ENCODE measurements at places on chromosomes 16 and 17.
A peak's percentile ranks its signal among the peaks of the same experiment; 100 is the strongest.

DNA sequence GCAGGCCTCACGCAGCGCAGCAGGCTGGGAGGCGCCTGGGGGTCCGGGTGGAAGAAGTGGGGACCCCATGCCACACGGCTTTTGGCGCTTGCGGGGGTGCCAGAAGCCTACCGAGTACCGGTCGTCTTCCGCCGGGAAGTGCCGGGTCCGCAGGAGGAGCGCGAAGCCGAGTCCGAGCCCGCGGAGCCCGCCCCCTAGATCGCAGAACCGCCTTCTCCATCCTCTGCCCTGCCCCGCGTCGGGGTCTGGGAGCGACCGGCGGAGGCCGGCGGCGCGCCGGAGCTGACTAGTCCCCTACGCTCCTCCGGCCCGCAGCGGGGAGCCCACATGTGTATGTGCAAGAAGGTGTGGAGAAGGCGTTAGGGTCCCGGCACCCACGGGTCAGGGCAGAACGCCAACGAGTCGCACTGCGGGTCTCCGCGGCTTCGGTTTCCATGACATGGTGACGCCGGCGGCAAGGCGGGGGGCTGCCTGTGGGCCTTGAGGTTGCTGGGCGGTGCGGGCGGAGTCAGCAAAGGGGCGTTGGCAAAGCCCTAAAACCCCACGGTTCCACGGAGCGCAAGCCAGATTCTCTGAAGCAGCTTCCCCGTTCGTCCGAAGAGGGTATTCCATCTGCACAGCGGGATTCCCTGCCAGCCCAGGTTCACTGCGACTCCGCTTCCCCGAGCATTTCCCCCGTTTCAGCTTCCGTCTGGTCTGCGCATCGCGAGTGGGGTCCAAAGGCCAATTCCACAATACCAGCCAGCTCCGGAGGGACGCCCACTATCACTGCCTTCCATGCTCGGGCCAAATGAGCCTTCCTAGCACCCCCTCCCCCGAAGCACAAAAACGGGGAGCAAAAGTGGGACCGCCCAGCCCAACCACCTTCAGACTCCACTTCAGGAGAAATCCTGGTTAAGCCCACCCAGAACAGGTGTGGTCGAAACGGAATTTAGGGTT, 2.3 kb upstream of the LHX1 start:
- DNase-seq, result peak; percentile 17

GRCh38 chr16:49964973-49965372, 60.1 kb upstream of the CNEP1R1 start:
- DNase-seq, result no peak

- peak; percentile 40 for DNase-seq
These were observed 261.8 kb downstream of the CDH13 start for GRCh38 chr16:82888591-82889001.

DNA sequence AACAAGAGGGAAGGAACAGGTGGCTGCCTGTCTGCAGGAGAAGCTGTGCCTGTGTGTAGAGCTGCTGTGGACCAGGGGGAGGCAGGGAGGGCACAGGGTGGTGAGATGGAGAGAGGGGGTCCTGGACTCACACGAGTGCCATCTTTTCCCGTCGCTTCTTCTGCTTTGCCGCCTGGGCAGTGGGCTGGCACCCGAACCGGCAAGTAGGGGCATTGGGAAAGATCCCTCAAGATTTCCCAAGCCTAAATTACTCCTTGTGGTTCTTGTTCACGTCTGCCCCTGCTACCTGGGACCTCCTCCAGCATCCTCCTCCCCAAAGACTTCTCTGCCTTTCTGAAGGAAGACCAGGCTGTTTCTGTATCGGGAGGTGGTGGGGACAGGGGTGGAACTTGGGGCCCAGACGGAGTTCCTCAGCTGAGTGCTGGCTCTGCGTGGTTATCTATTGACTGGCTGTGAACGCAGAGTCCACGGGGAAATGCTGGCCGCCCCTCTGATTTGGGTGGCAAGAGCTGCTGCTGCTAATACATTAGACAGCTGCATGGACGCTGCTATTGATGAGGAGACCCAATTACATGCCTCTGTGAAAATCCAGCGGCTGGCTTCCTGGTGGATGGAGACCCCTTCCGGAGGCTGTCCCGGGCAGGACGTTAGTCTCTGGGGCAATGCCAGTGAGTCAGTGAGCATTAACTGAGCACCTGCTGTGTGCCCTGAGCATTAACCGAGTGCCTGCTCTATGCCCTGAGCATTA, 114.5 kb downstream of the OR1D5 start:
- no peak for DNase-seq

DNA sequence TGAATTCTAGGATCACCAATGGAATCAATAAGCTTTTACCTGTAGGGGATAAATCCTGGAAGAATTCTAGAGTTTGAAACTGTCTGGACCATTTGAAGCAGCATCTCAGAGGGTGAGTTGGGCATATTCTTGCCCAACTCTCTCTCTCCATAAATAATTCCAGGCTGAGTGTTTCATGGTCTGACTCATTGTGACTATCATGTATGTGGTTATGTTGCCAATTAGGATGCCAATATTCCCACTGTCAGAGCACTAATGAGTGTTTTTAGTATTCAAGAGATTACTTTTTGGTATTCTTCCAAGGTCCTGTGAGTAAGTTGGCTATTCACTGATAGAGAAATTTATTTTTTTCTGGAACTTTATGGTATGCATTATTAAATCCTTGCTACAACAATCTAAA, 456.9 kb downstream of the TOX3 start:
- no peak for DNase-seq

DNA sequence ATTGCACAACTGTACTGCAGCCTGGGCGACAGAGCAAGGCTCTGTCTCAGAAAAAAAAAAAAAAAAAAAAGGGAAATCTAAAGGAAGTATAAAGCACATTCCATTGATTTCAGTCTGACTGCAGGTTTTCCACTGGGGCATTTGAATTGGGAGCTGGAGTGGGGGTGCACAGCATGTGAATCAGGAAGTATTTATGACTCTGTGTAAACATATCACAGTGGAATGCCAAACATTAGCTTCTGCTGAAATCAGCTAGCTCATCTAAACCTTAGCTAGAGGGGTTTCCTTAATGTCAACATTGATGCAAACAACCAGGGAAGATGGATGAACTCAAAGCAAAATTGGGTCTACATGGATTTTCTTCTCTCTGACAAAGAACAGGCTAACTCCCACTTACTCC, 641.0 kb upstream of the EEF2KMT start:
- DNase-seq, result no peak

GRCh38 chr16:62700426-62701294, 664.4 kb upstream of the CDH8 start:
- DNase-seq, result no peak

- DNase-seq, result no peak
These were observed 23.6 kb downstream of the ALOX15B start for GRCh38 chr17:8062435-8062806.

GRCh38 chr17:29968271-29968670, 26.8 kb downstream of the EFCAB5 start:
- DNase-seq, result no peak

GRCh38 chr17:29257756-29258155, 11.1 kb downstream of the CRYBA1 start:
- DNase-seq, result no peak

DNA sequence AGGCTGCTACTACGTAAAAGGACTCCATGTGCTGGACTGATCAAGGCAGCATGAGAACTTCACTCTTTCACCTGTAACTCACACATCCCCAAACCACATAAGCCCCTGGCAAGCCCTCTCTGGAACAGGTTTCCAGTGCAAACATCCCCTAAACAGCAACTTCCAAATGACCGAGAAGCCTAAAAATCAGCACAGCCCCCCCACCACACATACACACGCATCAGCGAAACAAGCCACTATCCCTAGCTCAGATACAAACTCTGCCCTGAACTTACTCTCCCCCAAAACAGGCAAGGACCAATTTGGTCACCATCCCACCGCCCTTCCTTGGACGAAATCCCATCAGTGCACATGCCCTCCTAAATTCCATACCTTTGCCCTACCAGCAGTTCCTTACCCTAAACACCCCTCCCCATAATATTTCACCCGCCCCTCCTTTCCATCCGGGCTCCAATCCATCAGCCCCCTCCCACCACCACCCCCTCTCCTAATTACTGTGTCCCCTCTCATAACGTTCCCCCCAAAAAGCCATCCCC, 735 bp downstream of the LSM12 start:
- DNase-seq, result no peak

DNA sequence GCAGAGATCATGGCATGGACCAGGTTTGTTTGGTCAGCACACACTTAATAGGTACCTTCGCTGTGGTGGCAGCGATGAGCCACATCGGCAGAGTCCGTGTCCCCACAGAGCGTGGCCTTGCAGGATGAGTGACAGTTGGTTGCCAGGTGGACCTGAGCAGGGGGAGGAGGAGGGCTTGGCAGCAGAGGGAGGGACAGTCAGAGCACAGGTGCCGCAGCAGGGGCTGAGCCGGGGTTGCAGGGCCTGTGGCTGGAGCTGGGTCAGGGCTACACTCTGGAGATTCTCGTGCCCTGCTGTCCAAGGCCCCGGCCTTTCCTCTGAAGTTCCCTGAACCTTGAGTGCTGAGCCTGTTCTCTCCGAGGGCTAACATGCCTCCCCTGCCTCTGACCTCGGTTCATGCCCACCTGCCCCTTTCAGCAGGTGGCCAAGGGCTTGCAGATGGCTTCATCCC, 24.8 kb downstream of the POLR3E start:
- peak; percentile 51 for DNase-seq

DNA sequence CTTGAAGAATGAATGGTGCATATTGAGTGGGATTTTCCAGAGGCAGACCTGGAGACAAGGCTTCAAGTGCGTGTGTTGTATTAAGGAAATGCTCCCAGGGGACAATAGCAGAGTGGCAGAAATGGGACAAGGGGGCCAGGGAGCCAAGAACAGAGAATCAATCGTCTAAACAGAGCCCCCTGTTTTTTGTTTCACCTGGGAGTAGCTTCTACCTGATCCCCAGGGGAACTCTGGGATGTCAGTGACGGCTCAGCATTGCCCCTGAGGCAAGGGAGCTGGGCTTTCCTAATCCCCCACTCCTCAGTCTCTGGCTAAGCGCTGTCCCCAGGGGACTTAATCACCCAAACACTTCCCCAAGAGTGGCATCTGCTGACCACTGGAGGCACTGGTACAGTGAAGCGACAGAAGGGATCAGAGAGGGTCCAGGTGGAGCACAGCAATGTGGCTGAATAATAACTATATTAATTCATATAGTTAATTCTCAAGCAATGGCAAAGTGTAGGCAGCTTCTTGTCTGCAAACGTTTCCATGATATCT, 35.7 kb upstream of the C16orf78 start:
- peak; percentile 18 for DNase-seq

- no peak for DNase-seq
These were observed 25.5 kb upstream of the ADORA2B start for GRCh38 chr17:15919466-15919865.

DNA sequence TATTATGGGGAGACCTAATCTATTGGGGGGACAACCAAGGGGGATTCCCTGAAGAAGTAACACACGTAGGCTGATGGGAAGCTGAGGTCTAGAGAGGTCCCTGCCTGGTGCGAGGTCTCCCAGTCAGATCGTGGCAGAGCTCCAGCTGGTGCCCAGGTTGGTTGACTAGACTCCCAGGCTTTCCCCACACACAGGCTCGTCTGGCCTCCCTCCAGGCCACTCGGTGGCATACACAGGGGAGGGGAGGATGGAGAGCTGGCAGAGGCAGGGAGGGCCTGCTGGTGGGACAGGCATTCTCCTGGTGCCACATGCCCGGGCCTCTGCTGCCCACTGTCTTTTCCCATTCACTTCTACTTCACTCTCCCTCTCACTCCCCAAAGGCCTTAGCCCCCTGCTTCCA, 8.5 kb upstream of the SOCS3 start:
- DNase-seq, result no peak

GRCh38 chr17:50954641-50955121, 88.5 kb upstream of the TOB1 start:
- peak; percentile 67 for DNase-seq

DNA sequence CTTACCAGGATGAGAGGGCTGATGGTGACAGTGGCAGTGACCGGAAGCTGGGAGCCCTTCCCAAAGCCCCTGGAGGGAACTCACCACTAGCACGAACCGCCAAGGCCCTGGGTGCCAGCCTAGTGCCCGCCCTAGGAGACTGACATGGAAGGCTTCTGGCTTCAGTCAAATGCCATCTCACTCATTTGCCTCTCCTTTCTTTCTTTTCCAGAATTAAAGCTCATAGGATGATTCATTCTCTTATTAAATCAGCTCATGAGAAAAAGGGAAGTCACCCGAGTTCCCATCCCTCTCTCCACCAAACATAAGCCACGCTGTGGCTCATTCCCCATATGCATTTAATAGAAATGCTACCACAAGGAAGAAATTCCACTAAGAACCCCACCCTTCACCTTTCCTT, 12.1 kb downstream of the CUEDC1 start:
- no peak for DNase-seq

- no peak for DNase-seq
These were observed 18.4 kb downstream of the MYH1 start for GRCh38 chr17:10499950-10500349.

DNA sequence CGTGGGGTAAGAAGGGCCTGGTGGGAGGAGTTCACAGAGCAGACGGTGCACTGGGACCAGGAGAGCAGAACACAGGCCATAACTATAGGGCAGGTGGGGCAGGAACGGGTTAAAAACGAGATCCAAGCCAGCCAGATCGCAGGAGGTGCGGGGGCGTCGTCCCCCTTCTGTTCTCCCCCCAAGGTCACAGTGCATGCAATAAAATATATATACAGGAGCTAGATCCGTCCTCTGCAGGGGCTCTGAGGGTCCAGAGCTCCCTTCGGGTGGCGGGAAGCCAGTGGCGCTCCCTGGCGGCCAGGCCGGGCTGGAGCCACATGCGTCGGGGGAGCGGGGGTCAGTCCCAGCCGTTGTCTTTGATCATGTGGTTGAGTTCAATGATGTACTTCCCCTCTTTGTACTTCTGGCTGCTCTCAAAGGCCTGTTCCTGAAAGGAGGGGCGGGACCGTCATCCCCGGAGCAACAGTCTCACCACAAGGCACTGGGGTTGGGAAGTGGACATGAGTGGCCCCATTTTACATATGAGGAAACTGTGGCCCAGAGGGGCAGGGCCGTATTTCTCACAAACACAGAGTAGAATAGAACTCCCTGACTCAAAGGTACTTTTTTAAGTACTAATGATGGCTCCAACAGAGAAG, 768 bp upstream of the TBX6 start:
- no peak for DNase-seq

- no peak for DNase-seq
These were observed 166.9 kb downstream of the FTO start for GRCh38 chr16:53870831-53871230.

DNA sequence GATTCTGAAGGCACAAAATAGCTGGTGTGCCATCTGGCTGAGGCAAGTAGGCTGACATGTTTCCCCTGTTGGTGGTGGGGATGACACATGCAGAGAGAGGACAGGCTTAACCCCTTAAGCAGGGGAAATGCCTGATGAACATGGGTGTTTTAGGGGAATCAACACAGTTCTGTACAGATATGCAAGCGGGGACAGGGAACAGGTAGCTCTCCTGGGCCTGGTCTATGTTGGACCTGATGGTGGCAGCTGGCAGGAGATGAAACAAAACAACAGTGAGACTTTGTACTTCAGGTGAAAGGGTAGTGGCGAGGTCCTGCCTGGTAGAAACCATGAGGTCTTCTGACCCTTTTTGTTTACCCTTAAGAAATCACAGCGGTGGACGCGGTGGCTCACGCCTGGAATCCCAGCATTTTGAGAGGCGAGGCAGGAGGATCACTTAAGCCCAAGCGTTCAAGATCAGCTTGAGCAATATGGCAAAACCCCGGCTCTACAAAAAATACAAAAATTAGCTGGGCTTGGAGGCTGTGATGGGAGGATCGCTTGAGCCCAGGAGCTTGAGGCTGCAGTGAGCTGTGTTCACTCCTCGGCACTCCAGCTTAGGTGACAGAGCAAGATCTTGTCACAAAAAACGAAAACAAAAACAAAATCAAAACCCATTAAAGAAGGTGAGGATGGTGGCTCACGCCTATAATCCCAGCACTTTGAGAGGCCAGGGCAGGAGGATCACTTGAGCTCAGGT, 10.5 kb downstream of the OR1F1 start:
- no peak for DNase-seq

GRCh38 chr16:12613131-12613991, 190.3 kb downstream of the CPPED1 start:
- DNase-seq, result no peak

All from NCI-H1417 (cell line).